ENCODE measurements at places on chromosomes 11 and 22.

GRCh38 chr11:356610-357009, 12.7 kb upstream of the B4GALNT4 start:
- no peak for DNase-seq

DNA sequence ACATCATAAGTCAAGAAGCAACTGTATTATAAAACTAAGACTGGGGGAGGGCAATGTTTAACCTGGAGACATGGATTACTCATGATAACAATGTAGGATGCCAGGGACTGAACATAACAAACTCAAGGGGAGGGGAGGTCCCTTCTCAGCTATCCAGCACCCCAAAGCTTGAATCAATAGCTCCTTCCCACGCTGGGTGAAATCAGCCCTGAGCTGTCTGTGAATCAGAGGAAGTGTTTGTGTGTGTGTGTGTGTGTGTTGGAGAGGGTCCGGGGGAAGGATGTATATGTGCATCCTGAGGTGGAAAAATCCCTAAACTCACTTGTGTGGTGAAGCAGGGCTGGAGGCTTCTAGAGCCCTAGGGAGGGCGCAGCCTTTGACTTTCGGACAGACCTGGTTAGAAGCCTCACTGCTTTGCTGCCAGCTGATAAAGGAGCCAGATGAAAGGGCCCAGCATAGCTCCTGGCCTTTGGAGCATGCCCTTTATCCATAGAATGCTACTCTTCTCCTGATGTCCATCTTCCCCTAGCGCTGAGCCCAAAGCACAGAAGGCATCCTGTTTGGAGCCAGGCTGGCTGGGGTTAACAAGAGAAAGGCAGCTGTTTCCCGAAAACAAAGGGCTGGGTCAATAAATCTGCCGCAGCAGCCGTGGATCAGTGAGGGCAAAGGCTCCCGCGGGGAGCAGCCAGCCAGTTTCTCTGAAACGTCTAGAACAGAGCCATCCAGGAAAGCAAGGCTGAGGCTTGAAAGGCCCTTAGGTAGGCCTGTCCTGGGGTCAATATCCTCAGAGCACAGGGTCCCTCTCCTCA, 35.8 kb downstream of the TNKS1BP1 start:
- no peak for DNase-seq

- no peak for DNase-seq
Measured at GRCh38 chr11:123161376-123162030, 33.5 kb downstream of the CLMP start.

GRCh38 chr11:26985943-26986342, 8.0 kb upstream of the FIBIN start:
- DNase-seq = no peak

DNA sequence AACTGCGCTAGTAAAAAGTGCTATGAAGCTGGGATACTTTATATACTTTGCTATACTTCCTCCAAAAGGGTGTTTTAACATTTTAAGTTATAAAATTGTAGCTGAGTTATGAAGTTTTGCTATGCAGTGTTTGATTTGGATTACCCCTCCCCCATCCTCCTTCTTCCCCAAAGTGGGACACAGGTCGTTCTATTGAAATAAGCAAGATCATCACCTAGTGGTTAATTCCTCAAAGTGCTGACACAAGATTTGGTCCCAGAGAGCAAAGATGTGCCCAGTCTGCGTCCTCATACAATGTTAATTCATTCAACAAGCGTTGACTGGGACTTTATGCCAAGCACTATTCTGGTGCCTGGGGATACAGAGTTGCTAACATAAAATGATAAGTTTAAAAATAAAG, 78.5 kb downstream of the SPON1 start:
- DNase-seq = no peak

DNA sequence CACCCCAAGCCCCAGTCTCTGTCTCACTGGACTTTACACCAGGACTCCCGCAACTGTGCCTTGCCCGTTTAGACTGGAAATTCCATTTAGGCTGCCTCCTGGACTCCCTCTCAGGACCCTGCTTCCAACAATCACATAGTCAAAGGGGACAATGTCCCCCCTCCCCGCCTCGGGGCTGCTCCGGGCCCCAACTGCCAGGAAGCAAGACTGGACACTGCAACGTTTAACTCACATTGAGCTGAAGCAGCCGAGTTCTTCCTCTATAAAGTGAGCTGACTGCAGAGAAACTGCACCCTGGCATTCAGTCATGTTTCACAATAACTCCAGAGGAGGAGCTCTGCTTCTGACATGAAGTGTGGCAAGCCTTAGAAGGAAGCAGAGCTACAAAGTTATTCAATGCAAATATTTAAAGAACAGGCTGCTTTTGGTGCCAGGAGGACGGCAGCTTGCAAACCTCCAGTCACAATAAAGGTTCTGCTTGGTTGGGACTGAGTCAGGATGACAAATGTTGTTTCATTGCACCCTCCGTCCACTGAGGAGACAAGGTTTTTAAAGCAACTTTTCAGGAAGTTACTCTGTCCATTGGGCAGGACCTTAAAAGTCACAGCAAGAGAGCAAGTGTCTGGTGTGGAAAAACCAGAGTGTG, 19.9 kb downstream of the PACSIN2 start:
- no peak for DNase-seq

DNA sequence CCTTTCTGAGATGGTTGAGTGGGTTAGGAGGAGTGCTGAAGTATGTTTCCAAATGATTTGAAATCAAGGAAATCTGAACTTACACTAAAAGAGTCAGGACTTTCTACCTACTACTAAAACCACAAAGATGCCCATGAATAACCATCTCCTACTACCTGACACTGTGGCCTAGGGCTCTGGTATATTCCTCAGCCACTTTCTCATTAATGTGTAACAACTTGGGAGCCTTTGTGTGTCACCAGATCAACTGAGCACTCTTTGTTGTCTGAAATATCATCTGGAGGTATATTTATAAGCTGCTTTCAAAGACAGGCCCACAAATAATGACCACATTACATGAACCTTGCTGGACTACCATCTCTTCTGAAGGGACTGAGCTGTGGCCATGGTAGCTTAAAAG, 43.9 kb downstream of the RELT start:
- no peak for DNase-seq

GRCh38 chr11:88363648-88364065, 26.1 kb upstream of the CTSC start:
- DNase-seq = no peak

GRCh38 chr11:108009497-108010370, 1.0 kb downstream of the CUL5 start:
- DNase-seq = no peak

DNA sequence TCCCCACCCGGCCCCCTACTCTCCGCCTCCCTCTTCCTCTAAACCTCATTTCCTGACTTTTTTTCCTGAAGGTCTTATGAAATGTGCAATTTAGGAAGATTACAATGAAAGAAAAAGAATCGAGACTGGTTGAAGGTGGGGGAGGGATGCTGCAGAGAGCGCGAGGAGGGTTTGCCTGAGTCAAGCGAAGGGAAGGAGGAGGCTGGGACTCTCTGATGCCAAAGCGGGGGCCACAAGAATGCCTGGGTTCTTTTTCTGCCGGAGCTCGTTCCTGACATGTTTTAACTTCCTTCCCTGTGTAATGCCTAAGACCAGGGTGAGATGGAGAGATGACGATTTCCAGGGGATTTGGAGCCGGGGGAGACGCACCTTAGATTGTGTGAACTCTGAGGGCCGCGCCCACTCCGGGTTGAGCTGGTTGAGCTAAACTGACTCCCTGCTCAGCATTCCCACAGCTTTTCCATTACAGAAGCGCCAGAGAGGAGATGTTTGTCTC, 270.5 kb upstream of the SORL1-AS1 start:
- DNase-seq = no peak

DNA sequence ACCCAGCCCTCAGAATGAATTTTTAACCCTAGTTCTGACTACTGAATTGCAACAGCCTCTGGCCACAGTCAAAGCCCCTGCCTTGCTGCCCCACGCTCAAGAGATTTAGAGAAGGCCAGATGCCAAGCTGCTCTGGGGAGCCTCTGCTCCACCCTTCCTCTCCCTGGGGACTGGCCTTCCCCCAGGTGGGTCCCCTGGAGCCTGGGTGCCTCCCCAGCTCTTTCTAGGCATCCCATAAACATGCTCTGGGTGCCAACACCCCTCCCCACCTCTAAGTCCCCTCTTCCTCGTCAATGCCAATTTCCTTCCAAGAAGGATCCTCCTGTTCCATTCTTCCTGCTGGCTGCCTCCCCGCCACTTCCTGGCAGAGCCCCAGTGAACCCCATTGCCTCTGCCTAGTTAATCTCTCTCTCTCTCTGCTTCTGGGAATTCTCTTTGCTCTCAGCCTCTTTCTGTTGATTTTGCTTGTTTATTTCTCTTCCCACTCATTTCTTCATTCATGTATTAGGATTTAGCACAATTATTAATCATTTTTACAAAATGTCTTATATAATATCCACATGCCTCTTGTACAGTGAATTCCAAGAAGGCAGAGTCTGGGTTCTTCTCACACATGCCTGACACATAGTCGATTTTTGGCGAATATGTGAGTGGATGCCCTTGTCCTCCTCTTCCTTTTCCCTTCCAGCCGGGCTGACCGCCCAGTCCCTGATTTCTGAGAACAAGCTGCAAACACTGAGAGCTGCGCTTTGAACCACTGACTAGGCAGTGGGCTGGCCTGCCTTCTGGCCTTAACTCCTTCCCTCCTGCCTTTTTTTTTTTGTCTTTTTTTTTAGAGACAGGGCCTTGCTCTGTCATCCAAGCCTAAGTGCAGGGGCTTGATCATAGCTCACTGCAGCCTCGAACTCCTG, 17.5 kb downstream of the UQCR10 start:
- DNase-seq = no peak

DNA sequence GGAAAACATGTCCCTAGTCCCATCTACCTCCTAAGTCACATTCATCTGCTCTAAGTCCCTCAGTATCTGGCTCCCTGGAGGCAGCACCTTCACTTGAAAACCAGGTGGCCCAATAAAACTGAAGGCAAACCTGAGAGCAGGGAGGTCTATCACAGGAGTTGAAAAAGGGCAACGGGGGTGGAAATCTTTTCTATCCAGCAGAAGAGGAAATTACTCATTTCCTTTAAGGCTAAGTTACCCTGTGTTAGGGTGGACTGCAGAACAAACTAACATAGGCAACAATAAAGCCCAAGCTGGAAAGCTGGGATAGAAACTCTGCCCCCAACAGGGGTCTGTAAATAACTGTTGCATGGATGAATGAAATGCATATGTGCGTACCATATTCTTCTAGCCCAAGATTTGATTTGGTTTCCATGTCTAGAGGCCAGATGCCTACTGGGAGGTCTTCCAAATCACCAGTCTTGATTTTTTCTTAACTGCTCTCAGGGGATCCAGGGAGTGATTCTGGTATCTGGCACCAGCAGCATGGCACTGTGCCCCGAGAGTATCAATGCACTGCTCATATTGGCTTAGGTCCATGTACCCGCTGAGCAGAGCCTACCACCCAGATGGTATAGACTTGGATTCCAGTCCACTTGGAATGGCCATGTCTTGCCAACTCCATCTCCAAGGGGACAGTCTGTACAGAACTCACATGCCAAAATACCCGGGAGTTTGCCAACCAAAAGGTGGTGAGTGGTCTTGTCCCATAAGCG, 350.0 kb upstream of the NCAM1 start:
- DNase-seq = no peak

GRCh38 chr22:17366830-17367229, 2.4 kb upstream of the CECR2 start:
- peak; percentile 3 for DNase-seq

DNA sequence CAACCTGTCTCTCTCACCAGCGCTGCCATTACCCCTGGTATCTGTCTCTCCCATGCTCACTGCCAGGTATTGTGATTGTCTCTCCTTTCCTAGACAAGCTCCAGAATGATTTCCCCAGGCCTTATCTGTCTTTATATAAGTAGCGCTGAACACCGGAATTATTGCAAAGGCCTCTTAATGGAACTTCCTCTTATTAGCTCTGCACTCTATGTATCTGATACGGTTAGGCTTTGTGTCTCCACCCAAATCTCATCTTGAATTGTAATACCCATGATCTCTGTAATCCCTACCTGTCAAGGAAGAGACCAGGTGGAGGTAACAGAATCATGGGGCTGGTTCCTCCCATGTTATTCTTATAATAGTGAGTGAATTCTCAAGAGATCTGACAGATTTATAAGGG, 39.3 kb downstream of the DDI1 start:
- no peak for DNase-seq

DNA sequence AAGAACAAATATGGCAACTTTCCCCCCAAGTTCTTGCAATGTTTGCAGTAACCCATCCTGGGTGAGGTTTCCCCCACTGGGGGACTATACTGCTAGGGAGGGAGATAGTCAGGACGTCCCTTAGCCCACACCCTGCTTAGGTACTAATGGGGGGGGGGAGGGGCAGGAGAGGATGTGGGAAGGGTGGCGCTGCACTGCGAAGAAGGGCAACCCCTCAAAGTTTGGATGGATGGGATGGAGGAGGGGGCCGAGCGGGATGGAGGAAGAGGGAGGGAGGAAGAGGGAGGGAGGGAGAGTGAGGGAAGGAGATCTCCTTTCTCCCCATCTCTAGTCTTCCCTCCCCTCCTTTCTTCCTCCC, 100.6 kb upstream of the HSD17B12 start:
- no peak for DNase-seq

DNA sequence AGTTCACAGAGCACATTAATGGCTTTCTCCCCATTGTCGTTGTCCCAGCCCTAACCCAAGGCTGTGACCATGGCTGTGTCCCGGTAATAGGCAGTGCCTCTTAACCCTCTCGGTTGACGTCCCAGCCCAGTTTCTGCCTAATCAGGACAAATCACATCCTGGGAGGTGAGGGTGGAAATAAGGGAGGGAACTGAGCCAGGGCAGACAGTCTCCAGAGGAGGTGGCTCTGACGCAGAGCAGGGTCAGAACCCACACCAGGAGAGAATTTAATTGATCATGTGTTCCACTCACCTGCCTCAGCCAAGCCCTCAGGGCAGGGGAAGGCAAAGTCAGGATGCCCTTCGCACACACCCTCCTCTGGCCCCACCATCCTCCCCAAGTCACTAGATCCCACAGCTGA, 17.0 kb downstream of the SLC43A1 start:
- DNase-seq = no peak

GRCh38 chr11:33476945-33477606, 219.9 kb downstream of the HIPK3 start:
- no peak for DNase-seq

DNA sequence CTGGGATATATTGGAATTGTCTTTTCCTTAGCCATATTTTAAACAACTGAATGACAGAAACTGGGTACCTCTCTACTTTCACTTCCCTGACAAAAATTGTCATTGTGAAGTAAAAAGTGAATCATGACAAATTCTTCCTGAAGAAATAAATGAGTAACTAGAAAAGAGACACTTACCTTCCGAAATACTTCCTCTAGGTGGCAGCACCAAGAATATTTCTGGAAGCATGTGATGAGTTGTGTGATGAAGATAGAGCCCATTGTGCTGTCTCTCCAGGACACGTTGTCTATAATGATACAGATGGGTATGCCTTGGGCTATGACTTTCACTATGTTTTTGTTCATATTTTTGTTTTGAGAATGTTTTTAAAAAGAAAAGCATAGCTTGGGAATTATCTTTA, 21.5 kb downstream of the CASP4 start:
- peak; percentile 57 for DNase-seq

- DNase-seq = no peak
Measured at GRCh38 chr11:70054004-70054403, 24.1 kb upstream of the ANO1 start.

- DNase-seq = no peak
Measured at GRCh38 chr11:71476926-71477640, 24.1 kb downstream of the NADSYN1 start.
